ENCODE measurements at places on chromosomes 4 and X.

- DNase-seq, result no peak
Observed at GRCh38 chr4:7886007-7886973, 53.4 kb downstream of the AFAP1 start.

- no peak for DNase-seq
Observed at GRCh38 chr4:6826781-6827508, 44.4 kb downstream of the KIAA0232 start.

DNA sequence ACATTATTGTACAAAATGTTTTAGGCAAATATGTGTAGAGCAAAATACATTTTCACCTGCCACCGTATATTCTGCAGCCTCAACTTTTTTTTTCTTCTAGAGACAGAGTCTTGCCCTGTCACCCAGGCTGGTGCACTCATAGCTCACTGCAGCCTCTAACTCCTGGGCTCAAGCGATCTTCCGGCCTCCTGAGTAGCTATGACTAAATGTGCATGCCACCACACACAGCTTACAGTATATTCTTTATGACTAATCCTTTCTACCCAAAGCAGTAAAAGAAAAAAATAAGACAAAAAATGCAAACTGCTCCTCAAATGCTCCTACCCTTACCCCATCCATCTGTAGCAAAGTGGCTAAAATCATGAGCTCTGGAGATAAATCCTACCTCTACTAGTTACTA lies 426.3 kb downstream of the KCNIP4 start:
- no peak for DNase-seq

DNA sequence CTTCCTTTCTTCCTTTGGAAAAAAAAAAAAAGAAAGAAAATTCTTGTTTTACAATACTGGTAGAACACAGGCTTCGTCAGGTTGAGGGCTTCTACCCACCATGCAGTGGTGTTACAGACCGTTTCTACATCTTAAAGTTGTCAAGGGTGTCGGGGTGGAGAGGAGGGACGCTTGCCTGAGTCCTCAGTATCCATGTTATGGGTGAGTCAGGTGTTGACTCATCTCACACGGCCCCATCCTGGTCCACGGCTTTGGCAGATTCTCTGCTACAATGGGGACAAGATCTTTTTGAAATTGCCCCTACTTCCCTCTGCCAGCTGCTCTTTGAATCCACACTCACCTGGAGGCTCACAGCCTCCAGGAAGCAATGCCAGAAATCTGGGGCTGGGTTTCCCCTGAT lies 310.3 kb upstream of the ZFP42 start:
- DNase-seq, result no peak

DNA sequence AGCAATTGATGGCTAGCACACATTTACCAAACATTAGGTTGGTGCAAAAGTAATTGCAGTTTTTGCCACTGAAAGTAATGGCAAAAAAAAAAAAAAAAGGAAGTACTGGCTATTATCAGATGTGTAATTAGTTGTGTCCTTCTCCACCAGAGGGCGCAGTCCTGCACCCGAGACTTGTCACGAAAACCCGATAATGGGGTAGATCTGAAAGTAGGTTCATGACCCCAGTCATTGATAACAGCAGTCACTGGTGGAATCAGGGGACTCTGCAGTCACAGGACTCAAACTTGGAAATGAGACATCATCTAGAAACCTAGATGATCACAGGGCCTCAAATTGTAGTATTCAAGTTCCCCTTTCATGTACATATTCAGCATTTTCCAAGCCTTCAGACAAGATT lies 13.1 kb upstream of the ACOT9 start:
- DNase-seq, result no peak

GRCh38 chr4:109826719-109827118 lies 1.1 kb upstream of the RRH start:
- peak; percentile 4 for DNase-seq
